ENCODE measurements at places on chromosomes 11 and 22.

GRCh38 chr11:17734986-17735817, 621 bp downstream of the KCNC1 start:
- peak; percentile 78 for DNase-seq

GRCh38 chr11:33387996-33388395, 130.8 kb downstream of the HIPK3 start:
- DNase-seq, result no peak

GRCh38 chr11:128563942-128564641, 23.3 kb downstream of the ETS1 start:
- DNase-seq, result no peak

DNA sequence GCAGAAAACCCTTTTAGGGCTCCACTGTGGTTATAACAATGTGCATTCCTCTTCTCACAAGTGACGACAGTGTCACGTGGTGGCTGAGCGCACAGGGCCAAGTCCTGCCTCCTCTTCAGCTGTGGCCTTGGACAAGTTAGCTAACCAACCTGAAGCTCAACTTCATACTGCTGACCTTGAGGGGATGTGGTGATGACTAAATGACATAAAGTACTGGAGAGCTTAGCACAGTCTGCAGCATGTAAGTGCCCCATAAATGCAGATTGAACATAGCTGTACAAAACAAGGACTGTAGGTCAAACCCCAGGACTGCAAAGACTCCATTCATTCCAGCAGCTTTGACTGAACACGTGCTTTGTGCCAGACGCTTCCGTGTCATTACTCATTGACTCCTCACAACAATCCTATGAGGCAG, 20.1 kb upstream of the MRGPRX2 start:
- no peak for DNase-seq

- peak; percentile 78 for DNase-seq
Measured at GRCh38 chr11:68373815-68374501, 61.6 kb downstream of the LRP5 start.

- peak; percentile 54 for DNase-seq
Measured at GRCh38 chr22:50399751-50400331, 56.7 kb downstream of the PPP6R2 start.

- DNase-seq, result no peak
Measured at GRCh38 chr11:73838443-73839122, 38.1 kb downstream of the COA4 start.

DNA sequence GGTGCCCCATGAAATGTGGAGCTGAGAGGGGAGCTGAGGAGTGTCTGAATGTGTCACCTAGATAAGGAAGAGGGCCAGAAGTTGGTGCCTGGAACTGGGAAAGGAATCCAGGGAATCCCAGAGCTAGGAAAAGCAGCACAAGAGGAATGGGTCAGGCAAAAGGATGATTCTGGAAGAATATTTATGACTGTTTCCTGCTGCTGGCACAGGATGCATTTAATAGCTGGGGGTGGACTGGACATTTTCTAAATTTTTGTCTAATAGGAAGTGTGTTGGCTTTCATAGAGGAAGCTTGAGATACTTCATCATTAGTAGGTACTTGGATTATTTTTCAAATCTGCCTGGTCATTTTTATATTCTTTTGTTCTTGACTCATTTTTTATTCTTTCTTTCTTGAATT, 17.4 kb upstream of the MRGPRX2 start:
- no peak for DNase-seq

GRCh38 chr11:35318977-35319925, 100.1 kb downstream of the SLC1A2 start:
- no peak for DNase-seq

DNA sequence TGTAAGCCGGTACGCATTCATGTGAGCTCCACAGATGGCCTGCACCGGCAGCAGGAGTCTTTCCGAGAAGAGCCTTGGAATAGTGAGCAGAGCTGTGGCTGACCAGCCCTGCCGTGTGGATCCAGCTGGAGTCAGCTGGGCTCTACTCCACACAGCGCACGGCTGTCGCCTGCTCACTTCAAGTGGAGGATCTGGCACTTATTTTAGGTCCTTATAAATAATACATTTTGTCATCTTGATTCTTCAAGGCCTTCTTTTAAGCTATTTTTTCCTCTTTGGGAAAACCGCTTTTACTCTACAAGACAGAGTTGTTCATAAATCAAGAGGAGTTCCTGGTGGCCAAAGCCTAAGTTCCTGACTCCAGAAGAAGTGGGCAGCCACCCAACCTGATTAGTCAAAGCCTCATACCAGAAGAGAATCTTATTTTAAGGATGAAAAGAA, 93.8 kb downstream of the KCNC1 start:
- peak; percentile 62 for DNase-seq

DNA sequence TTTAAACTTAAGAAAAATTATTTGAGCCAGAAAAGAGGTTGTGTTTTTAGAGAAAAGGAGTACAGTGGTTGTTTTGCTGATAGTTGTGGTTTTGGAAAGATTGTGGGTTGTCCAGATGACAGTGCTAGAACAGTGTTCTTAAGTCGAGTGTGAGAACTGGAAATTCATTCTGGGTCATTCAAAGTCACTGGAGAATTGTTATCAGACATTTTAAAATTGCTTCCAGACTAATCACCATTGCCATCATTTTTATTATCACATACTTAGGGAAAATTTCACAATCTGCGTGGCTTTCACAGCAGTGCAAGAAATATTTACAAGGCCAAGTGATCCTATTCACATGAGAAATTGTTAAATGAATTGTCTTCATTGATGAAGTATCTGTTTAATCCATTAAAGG, 242.2 kb upstream of the DDI1 start:
- DNase-seq, result no peak

GRCh38 chr11:61983419-61983818, 16.0 kb upstream of the FTH1 start:
- peak; percentile 71 for DNase-seq

GRCh38 chr11:117840881-117841550, 16.5 kb upstream of the FXYD2 start:
- no peak for DNase-seq

DNA sequence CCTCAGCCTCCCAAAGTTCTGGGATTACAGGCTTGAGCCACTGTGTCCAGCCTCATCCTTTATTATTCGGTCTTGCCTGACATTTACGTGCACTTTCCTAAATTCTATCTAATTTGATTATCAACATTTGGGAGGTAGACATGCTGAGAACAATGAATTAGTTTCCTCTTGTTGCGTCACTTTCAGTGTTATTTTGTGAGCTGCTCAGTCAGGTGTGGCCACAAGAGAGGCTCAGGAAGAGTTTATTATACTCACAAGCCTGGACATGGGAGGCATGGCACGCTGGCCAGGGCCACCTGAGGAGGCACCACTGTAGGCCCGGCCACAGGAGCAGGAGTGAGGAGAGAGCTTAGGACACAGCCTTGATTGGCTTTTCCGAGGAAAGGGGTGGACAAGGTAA, 59.7 kb upstream of the RBFOX2 start:
- DNase-seq, result no peak
